ENCODE measurements at places on chromosomes 3 and 15.

DNA sequence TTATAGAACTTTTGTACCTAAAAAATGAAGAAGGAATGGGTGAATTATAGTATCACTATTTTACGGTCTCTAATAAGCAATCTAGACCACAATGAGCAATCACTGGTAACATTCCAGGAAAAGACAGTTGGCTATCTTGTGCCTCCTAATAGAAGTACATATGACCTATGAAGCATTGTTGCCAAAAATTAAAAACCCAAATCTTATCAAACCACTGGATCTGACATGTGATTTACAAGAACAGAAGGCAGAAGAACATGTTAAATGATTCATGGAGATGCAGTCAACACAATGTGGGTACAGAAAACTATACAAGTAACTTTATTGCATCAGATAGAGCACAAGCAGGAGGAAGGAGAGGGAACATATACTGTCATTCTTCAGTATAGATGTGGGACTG is 14.5 kb upstream of the HYKK start:
- no peak for DNase-seq

DNA sequence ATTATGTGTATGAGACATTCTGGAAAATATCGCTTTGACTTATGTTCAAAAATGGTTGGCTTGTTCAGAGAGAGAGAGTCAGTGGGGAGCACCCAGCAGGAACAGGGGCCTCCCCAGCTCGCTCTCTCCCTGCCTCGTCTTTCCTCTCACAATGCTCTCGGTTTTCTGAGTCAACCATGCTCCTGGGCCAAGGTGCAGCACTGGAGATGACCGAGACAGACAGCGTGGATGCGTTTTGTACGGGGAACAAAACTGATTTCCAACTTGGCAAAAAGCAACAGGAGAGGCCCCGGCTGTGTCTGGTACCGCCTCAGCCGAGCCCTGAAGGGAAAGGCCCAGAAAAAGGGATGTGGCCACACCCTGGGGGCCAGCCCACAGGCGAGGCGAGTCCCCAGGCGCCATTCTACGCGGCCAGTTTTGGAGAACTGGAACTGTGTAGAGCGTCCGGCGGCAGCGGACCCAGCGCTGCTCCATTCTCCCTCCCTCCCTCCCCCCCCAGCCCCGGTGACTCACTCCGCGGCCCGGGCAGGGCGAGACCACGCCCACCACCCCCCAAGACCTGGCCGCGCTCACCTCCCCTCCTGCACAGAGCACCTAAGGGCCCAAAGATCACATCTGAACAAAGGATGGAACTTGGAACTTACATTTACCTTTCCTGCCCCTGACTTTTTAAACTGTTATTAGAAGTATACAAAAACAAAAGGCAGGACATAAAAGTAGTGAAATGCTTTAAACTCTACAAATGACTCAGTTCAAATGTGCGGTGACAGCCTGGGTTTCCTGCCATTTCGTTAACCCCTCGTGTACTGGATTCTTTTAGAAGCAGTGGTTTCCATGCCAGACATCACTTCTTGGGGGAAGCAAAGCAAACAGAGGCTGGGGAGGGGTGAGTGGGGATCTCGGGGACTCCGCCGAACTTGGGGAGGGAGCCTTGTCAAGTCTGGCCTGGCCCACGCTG is 12.7 kb downstream of the ATP10A start:
- DNase-seq: peak; percentile 52

DNA sequence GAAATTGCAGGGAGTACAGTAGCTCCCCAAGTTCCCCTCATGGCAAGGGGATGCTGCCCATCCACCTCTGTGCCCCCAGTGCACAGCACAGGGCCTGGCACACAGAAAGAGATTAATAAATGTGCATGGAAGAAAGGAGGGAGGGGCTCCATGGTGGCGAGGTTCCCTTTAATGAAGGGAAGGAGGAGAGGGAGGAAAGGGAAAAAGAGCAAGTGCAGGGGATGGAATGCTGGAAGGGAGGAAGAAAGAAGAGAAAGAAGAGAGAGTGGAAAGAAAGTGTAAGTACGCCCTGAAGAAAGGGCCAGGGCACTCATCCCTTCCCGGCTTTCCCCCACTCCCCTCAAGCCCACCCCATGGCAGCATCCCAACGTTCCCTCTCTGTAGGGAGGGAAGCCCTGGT is 1.5 kb upstream of the VIPR1 start:
- DNase-seq: no peak

DNA sequence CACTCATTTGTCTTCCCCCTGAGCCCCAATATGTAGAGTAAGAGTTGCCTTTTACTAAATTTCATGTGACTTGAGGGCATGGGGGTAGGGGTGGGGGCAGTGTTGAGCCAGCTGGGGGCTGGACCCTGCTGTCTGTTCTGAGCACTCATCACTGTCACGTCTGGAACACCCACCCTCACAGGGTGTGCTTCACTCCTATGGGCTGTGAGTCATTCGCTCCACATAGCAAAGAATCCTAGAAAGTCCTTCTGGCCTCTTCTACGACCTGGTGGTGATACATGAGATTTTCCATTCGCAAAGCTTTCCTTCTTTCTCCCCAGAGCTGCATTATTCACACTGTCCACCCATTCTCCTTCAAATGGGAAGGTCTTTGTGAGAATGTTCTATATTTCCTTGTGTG is 43.6 kb upstream of the MGLL start:
- DNase-seq: no peak

DNA sequence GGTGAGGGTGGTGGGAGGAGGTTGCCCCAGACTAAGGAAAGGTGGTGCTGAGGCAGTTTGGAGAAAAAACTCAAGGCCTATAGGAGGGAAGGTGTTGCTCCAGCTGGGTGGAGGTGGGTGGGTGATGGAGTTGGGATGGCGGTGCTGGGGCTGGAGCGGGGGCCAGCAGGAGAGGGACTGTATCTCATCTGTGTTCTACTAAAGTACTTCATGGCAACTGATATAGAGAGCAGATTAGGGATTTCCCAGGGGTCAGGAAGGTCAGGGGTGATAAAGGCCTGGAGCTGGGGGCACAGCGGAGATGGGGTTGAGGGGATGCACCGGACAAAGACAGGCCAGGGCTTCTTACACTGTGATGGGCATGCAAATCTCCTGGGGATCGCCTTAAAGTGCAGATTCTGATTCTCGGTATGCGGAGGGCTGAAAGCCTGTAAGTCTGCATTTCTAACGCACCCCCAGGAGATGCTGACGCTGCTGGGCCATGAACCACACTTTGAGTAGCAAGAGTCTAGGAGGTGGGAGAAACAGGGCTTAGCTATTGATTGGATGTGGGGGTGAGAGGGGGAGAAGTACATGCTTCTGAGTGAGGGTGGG is 4.2 kb downstream of the KLHL40 start:
- DNase-seq: no peak

DNA sequence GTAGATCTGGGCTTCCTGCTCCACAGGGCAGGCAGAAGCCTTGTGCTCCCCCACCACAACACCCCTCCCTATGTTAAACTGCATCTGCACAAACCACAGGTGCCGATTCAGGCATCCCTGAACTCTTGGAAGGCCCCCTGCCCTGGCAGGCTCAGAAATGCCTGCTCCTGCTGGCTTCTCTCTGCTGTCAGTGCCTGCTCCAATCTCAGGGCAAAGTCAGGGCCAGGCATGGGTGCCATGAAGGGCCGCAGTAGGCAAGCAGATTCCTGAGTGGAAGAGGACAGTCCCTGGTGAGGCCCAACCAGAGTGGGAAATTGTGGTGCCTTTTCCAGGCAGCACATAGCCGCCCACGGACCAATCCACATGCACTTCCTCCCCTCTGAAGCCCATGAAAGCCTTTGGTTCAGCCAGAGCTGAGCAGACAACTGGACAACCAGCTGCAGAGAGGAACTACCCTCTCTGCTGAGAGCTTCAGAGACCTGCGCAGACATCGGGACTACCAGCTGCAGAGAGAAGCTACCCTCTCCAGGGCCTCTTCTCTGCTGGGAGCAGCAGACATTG is 13.6 kb downstream of the PRR20G start:
- DNase-seq: no peak

DNA sequence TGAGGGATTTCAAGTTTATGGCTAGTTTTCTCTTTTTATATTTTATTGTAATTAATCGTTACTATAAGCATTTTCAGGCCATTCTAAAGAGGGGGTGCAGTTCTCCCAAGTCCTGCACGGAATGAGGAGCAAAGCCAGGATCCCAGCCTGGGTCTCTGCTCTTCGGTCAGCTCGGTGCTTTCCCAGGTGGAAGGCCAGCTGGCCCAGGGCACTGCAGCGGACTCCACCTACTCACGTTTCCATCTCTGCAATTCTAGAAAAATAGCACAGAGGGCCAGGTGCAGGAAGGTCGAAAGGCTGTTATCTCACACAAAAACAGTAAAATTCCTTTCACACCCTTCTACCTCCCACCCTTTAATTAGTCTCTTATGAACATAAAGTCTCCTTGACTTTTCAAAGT is 59.5 kb upstream of the HES1 start:
- no peak for DNase-seq

- no peak for DNase-seq
Observed at GRCh38 chr3:146577662-146578061, 27.5 kb downstream of the PLSCR5 start.

- DNase-seq: peak; percentile 79
Observed at GRCh38 chr3:170908235-170909116, at the start of gene EIF5A2. TSS of gene EIF5A2 (minus strand) at chr3:170908637. CDS start at chr3:170907806, 831 bp downstream.

GRCh38 chr3:180875124-180875698 is 37.3 kb upstream of the FXR1 start:
- DNase-seq: no peak

- no peak for DNase-seq
Observed at GRCh38 chr3:134752761-134753461, 42.1 kb upstream of the EPHB1 start.

- DNase-seq: no peak
Observed at GRCh38 chr15:68384451-68385239, 47.3 kb downstream of the ITGA11 start.

DNA sequence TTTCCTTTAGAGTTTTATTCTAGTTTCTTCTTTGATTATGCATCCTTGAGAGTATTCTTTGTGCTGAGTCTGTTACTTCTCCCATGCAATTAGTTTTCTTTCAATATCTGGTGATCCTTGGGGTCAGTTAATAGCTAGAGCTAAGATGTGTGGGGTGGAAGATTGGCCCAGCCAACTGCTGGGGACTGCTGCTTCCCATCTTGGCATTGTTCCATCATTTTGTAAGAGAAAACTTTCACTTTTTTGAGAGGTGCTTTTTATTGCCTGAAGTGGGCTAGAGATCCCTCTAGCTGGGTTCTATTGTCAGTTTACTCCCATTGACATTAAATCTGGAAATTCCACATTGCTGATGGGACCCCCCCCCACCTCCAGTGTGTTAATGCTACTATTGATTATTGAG is 15.4 kb downstream of the BCL2L10 start:
- DNase-seq: no peak
